ENCODE measurements at places on chromosomes 7 and 10. TPM values are rescaled to one million over a fixed set of nuclear protein-coding genes. Genes with fewer than 3 reads are reported as not detected.

DNA sequence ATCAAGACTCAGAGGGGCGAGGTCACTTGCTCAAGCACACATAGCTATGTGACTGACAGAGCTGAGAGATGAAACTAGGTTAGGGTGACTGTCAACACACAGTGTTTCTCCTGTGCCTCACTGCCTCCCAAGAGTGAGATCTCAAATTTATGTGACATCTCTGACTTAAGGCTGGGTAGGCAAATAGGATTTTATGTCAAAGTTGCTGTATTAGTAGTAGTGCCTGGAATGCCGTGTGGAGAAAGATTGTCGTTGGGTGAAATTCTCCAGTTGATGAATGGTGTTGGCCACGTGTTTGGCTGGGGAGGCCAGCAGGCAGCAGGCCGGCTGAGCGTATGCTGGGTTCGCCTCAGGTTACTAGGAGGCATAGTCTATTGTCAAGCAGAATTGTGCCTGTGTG is 148.3 kb upstream of the BMPER start:
- H3K27me3 ChIP-seq = no peaks in the 10 kb centered on the region
- no peak for DNase-seq
- no peak overlapping the region for H3K27ac ChIP-seq
- no peaks in the 10 kb centered on the region for H3K36me3 ChIP-seq
- H3K4me1 ChIP-seq = no peaks in the 10 kb centered on the region
- no peak overlapping the region for H3K4me3 ChIP-seq

DNA sequence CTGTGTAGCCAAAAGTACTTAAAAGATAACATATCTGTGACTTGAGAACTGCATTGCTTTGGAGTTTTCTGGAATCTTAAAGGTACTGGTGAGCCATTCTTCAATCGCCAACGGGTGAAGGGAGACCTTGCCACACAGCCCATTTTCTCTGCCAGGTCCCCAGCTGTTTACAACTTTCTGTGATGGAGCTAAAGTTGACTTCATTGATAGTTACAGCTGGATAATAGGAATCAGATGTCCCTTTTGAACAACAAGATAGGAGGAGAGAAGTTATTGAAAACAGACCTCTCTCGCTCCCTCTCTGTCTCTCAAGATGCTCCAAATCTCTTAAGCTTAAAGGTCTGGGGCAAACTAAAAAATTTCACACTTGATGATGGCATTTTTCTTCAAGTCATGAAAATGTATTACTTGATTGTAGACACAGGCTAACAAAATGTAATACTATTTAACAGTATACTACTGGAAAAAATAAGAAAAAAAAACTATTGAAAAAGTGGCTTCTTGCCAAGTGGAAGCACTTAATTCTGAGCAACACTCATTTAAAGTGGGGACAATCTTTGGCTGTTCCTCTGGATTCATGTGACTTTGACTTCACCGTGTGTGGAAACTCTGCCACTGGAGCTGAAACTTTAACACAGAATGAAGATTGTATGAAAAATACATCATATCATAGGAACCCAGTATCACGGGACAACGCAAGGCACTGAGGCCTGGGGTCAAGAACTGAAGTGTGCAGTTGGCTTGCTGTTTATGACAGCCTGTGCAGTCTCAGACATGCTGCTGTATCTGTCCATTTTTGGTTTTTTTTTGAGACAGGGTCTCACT is 78.4 kb upstream of the AFAP1L2 start:
- peaks cover 40% of the 10 kb centered on the region for H3K36me3 ChIP-seq
- H3K27ac ChIP-seq = no peak overlapping the region
- no peak overlapping the region for H3K4me3 ChIP-seq
- H3K4me1 ChIP-seq = peaks cover 3% of the 10 kb centered on the region
- DNase-seq = no peak

GRCh38 chr7:17313194-17313593 is 14.7 kb downstream of the AHR start:
- H3K4me3 ChIP-seq = no peak overlapping the region
- no peaks in the 10 kb centered on the region for H3K27me3 ChIP-seq
- no peak for DNase-seq
- peaks cover 62% of the 10 kb centered on the region for H3K36me3 ChIP-seq
- H3K4me1 ChIP-seq = peaks cover 9% of the 10 kb centered on the region
- no peak overlapping the region for H3K27ac ChIP-seq

GRCh38 chr10:100208276-100208675 is 21.1 kb downstream of the CHUK start:
- no peak for DNase-seq
- peaks cover 55% of the 10 kb centered on the region for H3K36me3 ChIP-seq
- H3K27me3 ChIP-seq = no peaks in the 10 kb centered on the region
- H3K4me1 ChIP-seq = no peaks in the 10 kb centered on the region

CCDC172 gene
- not detected for total RNA-seq

GRCh38 chr7:108057951-108058481 is 55.1 kb upstream of the LAMB1 start:
- DNase-seq = no peak
- H3K4me3 ChIP-seq = no peak overlapping the region
- no peaks in the 10 kb centered on the region for H3K27me3 ChIP-seq
- H3K4me1 ChIP-seq = no peaks in the 10 kb centered on the region
- H3K36me3 ChIP-seq = no peaks in the 10 kb centered on the region

KCNH2 gene
- 0.09 TPM for total RNA-seq
